ENCODE measurements at places on chromosomes 16 and 17.

DNA sequence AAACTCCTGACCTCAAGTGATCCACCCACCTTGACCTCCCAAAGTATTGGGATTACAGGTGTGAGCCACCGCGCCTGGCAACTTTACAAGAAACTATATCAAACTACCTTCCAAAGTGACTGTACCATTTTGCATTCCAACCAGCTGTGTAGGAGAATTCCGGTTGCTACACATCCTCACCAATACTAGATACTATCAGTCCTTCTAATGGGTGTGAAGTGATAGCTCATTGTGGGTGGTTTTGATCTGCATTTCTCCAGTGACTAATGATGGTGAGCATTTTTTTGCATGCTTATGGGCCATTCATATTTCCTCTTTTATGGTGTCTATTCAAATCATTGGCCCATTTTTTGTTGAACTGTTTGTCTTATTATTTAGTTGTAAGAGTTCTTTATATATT, 37.7 kb downstream of the SCNN1B start:
- no peak for DNase-seq

GRCh38 chr16:61957075-61957855, 79.0 kb downstream of the CDH8 start:
- no peak for DNase-seq

DNA sequence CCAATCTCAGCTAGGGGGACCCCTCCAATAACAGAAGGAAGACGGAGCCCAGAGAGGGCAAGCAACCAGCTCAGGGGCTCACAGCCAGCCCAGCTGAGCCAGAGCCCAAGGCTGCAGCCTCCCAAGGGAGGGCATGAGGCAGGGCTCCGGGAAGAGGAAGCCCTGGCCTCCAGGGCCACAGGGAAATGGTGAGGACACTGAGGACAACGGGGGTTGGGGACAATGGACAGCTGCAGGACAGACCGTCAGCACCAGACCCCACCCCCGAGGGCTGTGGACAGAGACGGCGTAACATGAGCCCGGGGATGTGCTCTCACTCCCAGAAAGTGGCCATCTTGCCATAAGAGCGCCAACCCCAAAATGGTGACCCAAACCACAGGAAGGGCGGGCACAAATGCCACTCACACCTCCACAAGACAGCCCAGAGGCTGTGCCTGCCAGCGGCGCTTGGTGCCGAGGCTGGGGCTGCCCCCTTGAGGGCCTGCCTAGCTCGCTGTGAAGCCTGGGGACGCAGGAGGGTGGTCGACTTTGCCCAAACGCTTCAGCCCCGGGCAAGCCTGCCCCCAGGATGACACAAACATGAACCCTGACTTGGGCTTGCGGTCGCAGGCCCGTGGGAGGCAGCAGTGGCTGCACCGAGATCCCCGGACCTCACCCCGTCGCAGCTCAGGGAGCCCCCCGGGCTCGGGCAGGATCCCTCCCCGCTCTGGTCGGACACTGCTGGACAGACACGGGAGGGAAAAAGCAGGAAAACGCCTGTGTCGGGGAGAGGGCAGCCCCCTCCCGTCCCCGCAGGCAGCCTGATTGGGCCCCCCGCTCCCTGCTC, 10.5 kb downstream of the PIMREG start:
- DNase-seq: no peak

GRCh38 chr16:70644763-70645597, 1.4 kb upstream of the IL34 start:
- DNase-seq: no peak

GRCh38 chr16:71218306-71218963, 12.1 kb downstream of the HYDIN start:
- DNase-seq: no peak

DNA sequence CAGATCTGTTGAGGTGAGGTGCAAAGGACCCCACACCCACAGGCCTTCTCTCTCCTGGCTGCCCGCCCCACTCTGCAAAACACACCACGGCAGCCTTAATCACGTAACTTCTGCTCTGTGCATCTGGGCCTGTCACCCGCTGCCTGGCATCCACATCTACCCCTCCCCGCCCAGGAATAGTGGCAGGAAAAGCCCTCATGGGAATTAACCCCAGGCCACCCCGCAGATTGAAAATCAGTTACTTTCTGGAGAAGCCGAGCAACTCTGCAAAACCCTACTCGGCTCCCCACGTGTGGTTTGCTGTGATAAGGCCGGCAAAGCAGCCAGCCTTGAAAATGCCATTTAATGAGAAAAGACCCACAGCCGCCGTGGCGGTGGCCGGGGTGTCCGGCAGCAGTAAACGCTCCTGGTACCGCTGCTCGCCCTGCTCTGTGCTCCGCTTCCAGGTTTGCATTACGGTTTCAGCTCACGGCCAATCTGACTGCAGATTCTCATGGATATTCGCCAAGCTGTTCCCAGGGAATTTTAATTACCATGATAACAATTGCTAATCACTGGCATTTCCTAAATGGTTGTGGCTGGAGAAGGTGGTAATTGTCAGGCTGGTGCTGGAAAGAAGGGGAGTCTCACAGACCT, 78.0 kb upstream of the DOC2B start:
- DNase-seq: no peak
